Activated T-helper 1 cell treated with anti-CD3 and anti-CD28 coated beads, Interleukin-2, amount 50 U/mL, for 16 hours (primary cell): ENCODE measurements at places on chromosomes 2 and 18.

DNA sequence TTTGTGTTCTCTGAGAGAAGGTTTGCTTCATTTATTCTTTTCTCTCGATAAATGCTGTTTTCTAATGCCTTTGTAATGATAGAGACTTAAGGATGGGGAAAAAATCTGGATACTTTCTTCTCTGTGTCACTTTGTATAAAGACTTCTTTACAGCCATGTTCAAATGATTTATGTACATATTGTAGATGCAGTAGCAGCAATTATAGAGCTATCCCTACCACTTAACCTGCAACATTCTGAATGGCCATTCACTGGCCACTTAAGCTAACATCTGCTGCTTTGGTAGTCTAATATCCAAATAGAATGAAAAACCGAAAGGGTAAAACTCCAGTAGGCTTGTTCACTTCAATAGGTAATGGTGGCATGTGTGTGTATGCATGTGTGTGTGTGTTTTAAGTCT lies 97.8 kb downstream of the CSRNP3 start:
- no peak for DNase-seq

DNA sequence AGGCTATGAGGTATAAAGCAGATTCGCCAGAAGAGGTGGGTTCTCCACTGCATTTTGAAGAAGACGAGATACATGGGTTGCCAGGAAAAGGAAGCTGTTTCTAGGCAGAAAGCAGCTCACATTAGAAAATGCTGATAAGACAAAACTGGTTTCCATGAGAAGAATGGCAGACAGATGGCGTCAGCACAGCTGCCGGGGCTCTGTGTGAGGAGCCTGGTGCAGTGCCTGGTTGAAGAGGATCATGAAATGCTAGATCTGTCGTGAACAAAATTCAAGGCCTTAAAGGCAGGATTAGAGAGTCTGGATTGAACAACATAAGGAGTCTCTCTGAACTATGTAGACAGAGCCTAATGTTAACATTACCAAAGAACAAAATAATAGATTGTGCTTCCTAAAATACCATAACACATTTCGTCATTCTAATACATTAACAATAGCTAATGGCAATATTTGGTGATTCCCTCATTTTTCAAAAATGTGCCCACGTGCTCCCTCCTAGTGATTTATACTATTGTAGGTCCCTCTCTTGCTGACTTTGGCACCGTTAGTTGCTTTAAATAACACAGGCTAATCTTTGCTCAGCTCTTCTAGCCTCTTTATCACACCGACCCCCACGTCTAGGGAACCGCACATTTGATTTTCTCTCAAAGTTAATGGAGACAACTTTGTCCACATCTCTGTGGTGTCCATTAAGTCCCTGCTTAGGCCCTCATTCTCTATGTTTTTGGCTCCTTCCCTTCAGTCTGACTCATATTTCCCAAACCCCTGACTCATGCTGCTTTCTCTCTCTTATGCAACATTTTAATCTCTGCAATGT lies 38.2 kb downstream of the EFEMP1 start:
- no peak for DNase-seq

DNA sequence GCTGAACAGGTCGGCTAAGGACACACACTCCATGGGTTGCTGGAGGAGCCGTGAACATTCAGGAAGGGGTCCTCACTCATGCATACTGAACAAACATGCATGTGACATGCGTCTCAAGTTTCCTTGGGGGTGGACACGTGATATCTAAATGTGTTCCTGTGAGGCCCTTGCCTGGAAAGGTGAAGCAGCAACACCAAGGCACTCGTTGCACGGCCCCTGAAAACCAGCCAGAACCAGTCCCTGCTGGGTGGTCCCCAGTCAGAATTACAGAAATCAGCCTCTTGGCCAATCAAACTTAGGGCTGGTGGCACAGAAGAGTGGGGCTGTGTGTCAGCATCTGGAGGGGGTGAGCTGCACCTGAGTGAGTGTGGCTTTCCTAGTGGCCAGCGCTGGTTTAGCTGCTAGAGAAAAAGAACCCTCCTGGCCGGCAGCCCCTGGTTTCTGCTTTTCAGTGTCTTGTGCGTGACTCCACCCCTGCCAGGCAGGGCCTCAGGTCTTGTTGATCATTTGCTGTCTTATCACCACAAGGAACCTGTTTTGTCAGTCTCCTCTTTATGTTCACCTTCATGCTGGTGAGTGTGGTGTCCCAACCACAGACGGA lies 3.2 kb upstream of the AQP12B start:
- no peak for DNase-seq

DNA sequence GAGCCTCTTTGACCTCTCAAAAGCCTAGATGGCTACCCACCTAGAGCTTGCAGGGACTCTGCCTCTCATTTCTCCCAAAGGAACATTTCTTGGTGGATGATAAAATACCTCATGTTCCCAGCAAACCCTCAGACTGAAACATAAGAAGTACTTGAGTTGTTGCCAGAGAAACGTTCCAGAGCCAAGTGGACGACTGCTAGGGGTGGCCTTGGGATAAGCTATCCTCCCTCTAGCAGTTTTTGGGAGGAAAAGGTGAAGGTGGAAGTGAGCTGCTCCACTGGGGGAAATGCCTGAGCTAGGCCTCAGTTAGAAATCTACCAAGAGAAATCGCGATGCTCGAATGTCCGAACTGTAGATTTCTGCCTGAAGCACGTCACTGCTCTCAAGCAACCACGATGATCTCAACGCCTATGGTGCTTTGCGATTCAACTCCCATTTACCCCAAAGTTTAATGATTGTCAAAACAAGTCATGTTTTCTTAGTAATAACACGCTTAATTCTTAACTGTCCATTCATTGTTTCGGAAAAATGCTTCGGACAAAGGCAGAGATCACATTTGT lies 91.5 kb downstream of the CCBE1 start:
- DNase-seq = no peak

DNA sequence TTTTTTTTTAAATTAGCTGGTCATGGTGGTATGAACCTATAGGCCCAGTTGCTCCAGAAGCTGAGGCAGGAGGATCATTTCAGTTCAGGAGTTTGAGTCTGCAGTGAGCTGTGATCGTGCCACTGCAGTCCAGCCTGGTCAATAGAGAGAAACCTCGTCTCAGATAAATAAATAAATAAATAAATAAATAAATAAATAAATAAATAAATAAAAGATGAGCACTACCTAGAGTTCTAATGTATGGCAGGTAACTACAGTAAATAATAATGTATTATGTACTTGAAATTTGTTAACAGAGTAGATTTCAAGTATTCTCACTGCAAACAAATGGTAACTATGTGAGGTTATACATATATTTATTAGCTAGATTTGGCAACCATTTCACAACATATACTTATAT lies 697.9 kb upstream of the ID2 start:
- no peak for DNase-seq
